ENCODE measurements at places on chromosomes 2 and 18.

- no peak for DNase-seq
Measured at GRCh38 chr18:50097702-50098101, 97.2 kb downstream of the MYO5B start.

DNA sequence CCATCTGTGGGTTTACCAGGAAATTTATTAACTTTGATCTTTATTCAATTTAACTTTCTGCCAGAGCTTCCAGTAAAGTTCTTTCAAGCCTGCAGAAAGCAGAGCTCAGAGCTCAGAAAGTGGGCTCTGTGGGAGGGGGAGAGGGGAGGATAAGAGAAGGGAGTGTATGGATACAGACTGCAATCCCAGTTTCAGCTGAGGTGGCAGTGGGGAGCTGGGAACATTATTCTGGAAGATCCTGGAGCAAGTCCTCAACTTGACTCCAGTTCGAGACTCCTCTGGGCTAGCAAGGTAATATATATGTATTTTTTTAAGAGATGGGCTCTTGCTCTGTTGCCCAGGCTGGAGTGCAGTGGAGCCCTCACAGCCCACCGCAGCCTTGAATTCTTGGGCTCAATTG lies 108.9 kb upstream of the NABP1 start:
- DNase-seq, result no peak

GRCh38 chr2:182668671-182669070 lies 47.4 kb upstream of the DNAJC10 start:
- DNase-seq, result no peak

DNA sequence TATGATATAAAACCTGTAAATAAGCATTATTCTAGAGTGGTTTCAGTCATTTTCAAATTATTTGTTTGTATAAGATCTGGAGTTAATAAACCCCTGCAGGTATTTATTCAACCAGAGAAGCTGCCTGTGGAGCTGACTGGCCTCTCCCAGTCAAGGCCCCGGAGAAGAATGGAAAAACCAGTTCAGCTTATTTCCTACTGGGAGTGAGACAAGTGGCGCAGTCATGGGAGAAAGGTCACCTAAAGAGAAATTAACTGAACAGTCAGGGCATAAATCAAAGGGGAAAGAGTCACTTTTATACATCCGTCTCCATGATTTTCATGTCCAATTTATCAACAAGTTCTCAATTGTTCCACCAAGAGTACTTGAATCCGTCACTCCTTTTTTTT lies 240.9 kb downstream of the RNF152 start:
- DNase-seq, result no peak

DNA sequence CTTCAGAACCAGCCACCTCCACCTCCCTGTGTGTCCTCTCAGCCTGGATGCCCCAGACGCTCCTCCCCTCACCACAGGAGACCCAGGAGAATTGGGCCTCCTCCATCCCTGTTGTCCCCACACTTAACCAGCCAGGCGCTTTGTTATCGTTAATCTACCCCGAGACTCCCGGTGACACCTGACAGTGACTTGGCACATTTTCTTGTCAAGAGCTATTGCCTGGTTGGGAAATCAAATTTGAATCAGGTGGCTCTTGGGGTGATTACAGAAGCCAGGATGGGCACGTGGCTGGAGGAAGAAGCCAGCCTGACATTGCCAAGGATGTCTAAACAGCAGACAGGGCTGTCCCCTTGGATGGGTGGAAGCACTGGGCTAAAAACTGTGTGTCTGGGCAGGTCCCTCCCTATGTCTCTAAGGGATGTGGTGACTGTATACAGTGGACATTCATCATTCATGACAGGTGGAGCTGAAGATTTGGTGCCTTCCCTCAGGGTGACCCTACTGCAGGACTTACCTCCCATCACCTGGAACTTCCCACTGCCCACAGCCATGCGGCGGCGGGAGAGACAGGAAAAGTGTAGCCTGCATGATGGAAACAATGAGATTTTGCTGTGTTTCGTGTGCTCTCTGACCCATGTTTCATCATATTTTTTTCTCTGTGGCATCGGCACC lies 157.2 kb upstream of the CAPN13 start:
- no peak for DNase-seq

GRCh38 chr2:38037757-38038621 lies 38.0 kb downstream of the CYP1B1 start:
- no peak for DNase-seq

DNA sequence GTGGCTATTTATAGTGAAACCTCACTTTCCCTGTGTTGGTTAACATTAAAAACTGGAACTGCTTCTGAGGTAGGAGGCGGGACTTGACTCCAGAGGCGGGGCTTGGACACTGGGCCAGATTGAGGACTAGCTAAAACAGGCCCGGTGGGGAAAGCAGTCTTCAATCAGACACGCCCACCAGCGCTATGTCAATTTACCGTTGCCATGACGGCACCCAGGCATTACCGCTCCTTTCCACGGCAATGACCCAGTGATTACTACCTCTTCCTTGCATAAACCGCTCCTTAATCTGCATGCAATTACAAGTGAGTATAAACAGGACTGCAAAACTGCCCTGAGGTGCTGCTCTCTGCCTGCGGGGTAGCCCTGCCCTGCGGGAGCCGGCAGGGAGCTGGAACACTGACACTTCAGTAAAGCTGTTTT lies 35.3 kb downstream of the LRRFIP1 start:
- no peak for DNase-seq

DNA sequence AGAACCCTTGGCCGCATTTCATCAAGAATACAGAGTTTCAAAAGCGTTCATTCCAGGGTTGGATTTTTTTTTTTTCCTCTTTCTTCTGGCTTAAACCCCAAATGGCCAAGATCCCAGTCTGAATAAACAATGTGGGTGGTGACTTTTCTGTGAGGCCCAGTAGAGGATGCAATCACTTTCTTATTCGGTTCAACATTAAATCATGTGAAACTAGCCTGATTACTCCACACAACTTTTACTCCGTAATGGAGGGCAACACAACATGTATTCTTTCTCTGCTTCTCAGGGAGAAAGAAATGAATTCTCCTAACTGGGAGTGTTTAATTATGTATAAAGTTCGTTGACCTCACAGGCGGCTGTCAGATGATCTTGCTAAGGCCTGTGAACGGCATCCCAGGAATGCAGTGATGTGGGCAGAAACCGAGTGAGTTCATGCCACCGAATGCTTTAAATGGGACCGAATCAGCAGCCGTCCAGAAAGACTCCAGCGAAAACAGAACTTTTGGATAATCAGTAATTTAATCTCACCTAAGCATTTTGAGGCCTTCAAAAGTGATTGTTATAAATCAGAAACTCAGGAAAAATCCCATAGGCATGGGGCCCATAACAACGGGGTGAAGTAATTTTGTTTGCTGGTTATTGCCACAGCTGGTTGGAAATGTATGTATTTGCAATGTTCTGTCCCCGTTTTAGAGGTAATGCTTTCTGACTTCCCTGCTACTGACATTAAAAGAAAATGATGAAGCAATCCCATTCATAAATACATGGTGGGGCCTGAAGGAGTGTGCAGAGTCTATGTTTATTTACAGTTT lies 81.5 kb downstream of the BCL2 start:
- no peak for DNase-seq

GRCh38 chr2:217795706-217796465 lies 206.9 kb downstream of the TNS1 start:
- DNase-seq, result no peak

- no peak for DNase-seq
Measured at GRCh38 chr2:159637240-159637639, 20.9 kb upstream of the BAZ2B start.

GRCh38 chr2:96804986-96805385 lies 11.1 kb upstream of the CNNM3 start:
- DNase-seq, result no peak

- DNase-seq, result no peak
Measured at GRCh38 chr2:111219734-111220505, 99.2 kb downstream of the BCL2L11 start.

- no peak for DNase-seq
Measured at GRCh38 chr18:32760391-32760790, 12.4 kb downstream of the KLHL14 start.

DNA sequence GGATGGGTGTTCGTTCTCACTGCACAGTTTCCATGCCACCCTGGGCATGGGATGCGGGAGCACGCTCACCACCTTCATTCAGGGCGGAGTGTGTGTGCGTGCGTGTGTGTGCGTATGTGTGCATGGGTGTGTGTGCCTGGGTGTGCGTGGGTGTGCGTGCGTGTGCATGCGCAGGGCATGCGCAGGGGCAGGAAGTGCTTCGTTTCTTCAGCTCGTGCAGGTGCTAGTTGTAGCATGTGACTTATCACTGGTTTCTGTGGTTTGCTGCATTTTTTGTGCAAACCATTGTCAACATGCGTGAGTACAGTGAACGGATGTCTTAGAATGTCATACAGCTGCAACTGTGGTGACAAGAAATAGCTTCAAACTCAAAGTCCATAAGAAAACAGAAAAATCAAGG lies 179.5 kb downstream of the PTGR3 start:
- DNase-seq, result no peak

GRCh38 chr2:96393989-96394761 lies 58.6 kb downstream of the NCAPH start:
- no peak for DNase-seq

- DNase-seq, result no peak
Measured at GRCh38 chr18:916562-916961, 11.9 kb downstream of the ADCYAP1 start.

DNA sequence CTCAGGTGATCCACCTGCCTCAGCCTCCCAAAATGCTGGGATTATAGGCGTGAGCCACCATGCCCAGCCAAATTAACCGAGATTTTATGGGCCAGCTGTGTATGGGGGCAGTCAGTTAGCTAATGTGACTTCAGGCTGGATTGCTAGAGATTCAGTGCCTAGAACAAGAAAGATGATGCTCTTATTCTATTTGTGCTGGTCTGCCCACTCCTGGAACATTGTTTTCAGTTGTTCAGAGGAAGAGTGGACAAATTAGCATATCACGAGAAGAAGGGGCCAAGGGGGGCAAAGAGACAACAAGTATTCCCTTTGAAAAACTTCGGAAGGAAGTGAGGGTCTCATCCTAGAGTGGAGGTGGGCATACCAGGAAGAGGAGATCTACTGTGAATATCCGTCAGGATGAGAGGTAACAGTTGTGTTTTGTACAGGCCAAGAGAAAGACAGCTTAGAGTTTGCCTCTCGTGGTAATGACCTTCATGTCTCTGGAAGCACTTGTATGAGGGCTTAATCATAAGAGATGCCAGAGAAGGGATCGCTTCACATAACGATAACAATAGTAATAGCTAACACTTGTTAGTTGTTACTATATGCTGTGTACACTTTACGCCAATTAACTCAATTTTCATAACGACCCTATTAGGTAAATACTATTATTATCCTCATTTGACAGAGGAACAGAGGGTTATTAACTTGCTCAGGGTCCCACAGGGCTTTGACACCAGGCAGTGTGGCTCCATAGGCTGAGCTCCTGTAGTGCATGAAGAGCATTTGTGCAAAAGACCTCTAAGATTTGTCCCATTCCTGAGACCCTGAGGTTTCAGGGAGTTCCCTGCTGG lies 138.3 kb downstream of the DDX1 start:
- no peak for DNase-seq

DNA sequence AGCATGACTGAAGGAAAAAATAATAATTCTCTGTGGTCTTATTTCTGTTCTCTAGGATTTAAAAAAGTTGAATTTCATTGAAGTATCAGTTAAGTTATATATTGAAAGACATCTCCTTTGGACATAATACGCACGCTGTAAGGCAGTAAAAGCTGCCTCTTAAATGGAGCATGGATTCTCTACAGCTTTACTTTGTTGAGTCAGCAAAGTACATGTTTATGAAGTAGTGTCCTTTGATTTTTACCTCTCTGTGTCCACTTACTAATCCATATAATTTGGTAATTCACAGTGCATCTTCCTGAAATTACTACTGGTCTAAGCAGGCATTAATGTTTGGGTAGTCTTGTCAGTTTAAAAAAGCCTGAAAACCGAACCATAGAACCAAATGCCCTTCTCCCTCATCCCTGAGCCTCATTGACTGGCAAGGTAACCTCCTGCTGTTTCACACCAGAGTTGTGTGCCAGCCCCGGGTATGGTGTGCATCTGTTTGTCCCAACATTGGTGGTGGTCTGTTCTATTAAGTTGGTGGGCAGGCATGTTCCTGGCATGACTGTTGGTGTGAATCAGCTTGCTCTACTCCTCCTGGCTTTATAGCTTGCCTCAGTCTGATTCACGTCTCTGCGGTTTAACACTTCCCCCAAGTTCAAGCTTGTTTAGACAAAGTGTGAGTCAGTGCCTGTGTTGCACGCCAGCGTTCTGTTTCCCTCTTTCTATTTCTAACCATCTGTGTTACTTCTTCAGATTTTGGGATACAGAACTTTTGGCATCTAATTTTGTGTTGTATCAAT lies 71.0 kb upstream of the ITM2C start:
- DNase-seq, result no peak

- no peak for DNase-seq
Measured at GRCh38 chr2:127138281-127138680, 31.3 kb upstream of the BIN1 start.

DNA sequence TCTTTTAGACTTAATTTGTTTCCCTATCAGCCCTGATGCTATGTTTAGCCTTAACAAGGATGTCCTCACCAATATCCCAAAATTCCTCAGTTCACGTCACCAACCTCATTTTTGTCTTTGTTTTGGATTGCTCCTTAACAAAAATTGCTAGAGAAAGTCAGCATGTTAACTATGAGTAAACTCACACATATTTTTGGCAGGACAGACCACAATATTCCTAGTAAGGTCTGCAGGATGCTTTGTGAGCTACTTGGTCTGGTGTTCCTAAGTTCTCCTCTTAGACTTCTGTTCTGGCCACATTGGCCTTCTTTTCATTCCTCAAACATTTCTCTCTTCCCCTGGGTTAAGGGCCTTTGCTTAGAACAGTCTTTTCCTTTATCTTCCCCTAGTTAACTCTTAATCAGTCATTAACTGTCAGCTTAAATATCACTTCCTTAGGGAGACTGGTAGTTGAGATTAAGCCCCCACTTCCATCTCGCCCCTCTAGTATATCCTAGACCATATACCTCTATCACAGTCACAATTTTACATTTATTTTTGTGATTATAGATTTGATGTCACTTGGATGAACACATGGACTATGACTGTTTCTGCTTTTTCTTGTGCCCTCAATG lies 116.2 kb downstream of the ADCYAP1 start:
- DNase-seq, result no peak

DNA sequence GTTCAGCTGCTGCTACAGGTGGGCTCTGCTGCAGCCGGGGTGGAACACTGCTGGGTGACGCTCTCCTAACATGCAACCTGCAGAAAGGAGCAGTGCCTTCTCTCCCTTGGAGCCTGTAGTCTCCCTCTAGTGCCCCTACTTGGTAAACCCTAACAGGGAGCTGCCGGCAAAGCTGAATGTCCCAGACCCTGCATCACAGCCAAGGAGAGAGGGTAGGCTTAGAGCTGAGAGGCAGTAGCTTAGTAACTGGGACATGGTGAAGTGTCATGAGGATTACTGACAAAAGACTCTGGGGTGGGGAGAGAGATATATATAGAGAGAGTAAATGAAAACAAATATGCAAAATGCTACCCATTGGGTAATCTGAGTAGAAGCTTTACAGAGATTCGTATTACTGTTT lies 9.9 kb downstream of the NCAPH start:
- DNase-seq, result no peak

Measured in activated naive CD4-positive, alpha-beta T cell (primary cell).